Smooth muscle cell of the brain vasculature (primary cell): ENCODE measurements at places on chromosomes 4 and X.

DNA sequence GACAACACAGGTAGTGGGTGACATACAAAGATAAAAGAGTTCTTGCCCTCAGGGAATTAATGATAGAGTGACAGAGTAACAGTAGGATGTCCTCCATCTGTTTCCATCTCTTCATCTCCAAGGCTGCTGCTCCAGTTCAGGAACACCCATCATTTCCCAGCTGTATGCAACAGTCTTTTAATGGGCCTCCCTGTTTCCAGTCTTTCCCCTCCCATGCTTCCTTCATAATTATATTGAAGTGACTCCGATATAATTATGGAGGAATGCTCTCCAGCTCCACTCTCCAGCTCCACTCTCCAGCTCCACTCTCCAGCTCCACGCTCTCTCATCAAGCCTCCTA, 65.3 kb upstream of the MSN start:
- DNase-seq, result no peak

GRCh38 chr4:26690506-26690905, 106.6 kb downstream of the TBC1D19 start:
- DNase-seq, result no peak

DNA sequence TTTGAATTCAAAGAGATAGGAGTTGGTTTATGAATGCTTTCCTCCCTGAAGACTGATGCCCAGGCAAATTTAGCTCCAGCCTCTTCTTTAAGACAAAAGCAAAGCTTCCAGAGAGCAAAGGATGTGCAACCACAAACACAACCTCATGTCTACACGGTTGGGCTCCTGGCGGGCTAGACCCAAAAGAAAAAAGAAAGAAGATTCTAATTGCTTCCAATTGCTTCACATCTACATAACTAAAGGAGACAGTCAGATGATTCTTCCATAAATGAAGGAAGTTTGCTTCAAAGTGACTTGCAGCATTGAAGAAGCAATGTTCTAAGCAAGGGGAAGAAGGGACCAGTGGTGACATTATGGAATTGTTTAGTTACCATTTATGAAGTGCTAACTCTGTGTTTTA, 1603.0 kb upstream of the TENM3 start:
- no peak for DNase-seq

DNA sequence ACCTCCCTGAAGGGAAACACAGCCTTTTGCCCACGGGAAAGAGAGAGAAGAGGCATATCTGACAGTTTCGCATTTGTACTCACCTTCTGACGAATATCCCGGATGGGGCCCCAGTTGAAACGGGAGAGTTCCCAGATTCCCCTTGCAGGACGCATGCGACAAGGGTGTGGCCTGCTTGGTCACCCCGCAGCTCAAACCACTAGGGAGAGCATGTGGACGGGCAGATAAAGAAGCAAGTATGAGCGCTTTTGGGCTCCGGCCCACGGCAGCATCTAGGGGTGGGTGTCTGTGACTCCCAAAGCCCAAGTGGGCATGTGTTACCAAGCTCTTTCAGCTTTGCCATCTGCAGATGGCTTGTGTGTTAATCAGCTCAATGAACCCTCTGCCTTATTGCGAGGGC, 70.1 kb upstream of the MED14 start:
- DNase-seq, result no peak

- no peak for DNase-seq
Measured at GRCh38 chr4:25358515-25359275, 18.4 kb upstream of the ANAPC4 start.

DNA sequence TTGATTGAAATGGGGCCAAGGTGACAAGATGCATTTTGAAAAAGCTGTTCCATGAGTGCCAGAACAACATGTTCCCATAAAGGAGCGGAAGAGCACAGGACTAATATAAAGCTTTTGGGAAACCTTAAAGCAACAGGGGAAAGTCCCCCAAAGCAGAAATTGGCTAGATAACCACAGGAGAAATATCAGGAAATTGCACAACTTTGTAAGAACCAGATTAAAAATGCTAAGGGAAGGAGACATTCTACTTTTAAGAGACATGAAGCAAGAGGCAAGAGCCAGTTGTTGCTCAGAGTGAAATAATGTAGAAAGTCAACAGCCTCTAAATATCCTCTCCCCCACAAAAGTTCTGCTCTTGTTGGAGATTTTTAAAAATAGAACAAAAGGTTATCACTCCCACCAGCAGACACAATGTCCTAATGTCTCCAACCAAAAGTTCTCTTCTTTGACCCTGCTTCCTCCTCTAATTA, 85.2 kb upstream of the LNX1 start:
- DNase-seq, result no peak
